ENCODE measurements at places on chromosomes 13 and 19.

GRCh38 chr13:44221657-44222056, 152.0 kb upstream of the SERP2 start:
- H3K27ac ChIP-seq: no peak overlapping the region
- H3K36me3 ChIP-seq: no peaks in the 10 kb centered on the region
- no peak overlapping the region for H3K4me3 ChIP-seq
- H3K27me3 ChIP-seq: peaks cover 16% of the 10 kb centered on the region

GRCh38 chr13:40433577-40433976, 232.9 kb downstream of the FOXO1 start:
- H3K27me3 ChIP-seq: no peaks in the 10 kb centered on the region
- H3K36me3 ChIP-seq: no peaks in the 10 kb centered on the region
- peak; percentile 71 for DNase-seq

- DNase-seq: no peak
- H3K27me3 ChIP-seq: no peaks in the 10 kb centered on the region
- H3K4me1 ChIP-seq: no peaks in the 10 kb centered on the region
- H3K27ac ChIP-seq: no peak overlapping the region
- no peak overlapping the region for H3K4me3 ChIP-seq
- no peaks in the 10 kb centered on the region for H3K36me3 ChIP-seq
Observed at GRCh38 chr19:30968210-30968609, 381.0 kb downstream of the TSHZ3 start.

- H3K4me3 ChIP-seq: peak within 1 kb of the TSS; percentile 66
- H3K27ac ChIP-seq: no peak within 1 kb of the TSS
- peaks cover 34% of the 10 kb centered on the region for H3K27me3 ChIP-seq
Observed at GRCh38 chr13:87671031-87671752, at the start of gene SLITRK5. SLITRK5 (plus strand) TSS chr13:87671371; CDS start chr13:87675389, 4,018 bp downstream.

- DNase-seq: no peak
- no peaks in the 10 kb centered on the region for H3K27me3 ChIP-seq
- H3K36me3 ChIP-seq: no peaks in the 10 kb centered on the region
- no peaks in the 10 kb centered on the region for H3K4me1 ChIP-seq
- H3K27ac ChIP-seq: no peak overlapping the region
Observed at GRCh38 chr13:89803839-89804238, 1543.6 kb upstream of the MIR17HG start.

GRCh38 chr19:14033946-14034345, 2.4 kb downstream of the IL27RA start:
- DNase-seq: no peak
- H3K4me1 ChIP-seq: peaks cover 26% of the 10 kb centered on the region
- H3K27ac ChIP-seq: peak overlapping the region; percentile 62

- H3K36me3 ChIP-seq: peaks cover 98% of the 10 kb centered on the region
- H3K27ac ChIP-seq: no peak overlapping the region
- peak; percentile 46 for DNase-seq
- peaks cover 2% of the 10 kb centered on the region for H3K4me1 ChIP-seq
- H3K4me3 ChIP-seq: no peak overlapping the region
- H3K27me3 ChIP-seq: no peaks in the 10 kb centered on the region
Observed at GRCh38 chr19:7078008-7078407, 8.5 kb downstream of the ZNF557 start.

DNA sequence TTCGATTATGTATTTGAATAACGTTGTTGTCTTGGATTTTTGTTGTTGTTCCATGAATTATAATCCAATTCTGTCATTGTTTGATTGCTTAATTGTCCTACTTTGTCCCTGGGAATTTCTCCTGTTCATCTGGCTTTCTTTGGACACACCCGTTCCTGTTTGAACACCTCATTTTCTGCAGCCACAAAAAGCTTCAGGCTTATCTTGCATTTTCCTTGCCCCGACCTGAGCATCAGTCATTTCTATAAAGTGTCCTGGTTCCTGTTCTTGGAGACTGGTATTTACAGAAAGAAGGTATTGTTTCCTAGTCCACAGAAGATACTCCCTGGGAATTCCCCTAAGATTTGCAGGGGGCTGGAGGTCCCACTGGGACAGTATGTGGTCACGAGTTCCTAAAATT, 731.8 kb upstream of the ARGLU1 start:
- no peak for DNase-seq
- no peaks in the 10 kb centered on the region for H3K36me3 ChIP-seq
- no peaks in the 10 kb centered on the region for H3K4me1 ChIP-seq
- H3K27me3 ChIP-seq: no peaks in the 10 kb centered on the region

- H3K36me3 ChIP-seq: no peaks in the 10 kb centered on the region
- H3K4me3 ChIP-seq: no peak overlapping the region
- H3K27ac ChIP-seq: no peak overlapping the region
- DNase-seq: no peak
- no peaks in the 10 kb centered on the region for H3K4me1 ChIP-seq
- peaks cover 45% of the 10 kb centered on the region for H3K27me3 ChIP-seq
Observed at GRCh38 chr19:46193678-46194077, 35.9 kb upstream of the IGFL1 start.

- no peaks in the 10 kb centered on the region for H3K36me3 ChIP-seq
- H3K4me3 ChIP-seq: no peak overlapping the region
- no peaks in the 10 kb centered on the region for H3K27me3 ChIP-seq
- peaks cover 8% of the 10 kb centered on the region for H3K4me1 ChIP-seq
- H3K27ac ChIP-seq: no peak overlapping the region
Observed at GRCh38 chr13:33172400-33172799, 113.2 kb downstream of the STARD13 start.

- no peaks in the 10 kb centered on the region for H3K36me3 ChIP-seq
- no peak overlapping the region for H3K4me3 ChIP-seq
- DNase-seq: no peak
- peaks cover 13% of the 10 kb centered on the region for H3K27me3 ChIP-seq
Observed at GRCh38 chr13:44257796-44258195, 115.8 kb upstream of the SERP2 start.

DNA sequence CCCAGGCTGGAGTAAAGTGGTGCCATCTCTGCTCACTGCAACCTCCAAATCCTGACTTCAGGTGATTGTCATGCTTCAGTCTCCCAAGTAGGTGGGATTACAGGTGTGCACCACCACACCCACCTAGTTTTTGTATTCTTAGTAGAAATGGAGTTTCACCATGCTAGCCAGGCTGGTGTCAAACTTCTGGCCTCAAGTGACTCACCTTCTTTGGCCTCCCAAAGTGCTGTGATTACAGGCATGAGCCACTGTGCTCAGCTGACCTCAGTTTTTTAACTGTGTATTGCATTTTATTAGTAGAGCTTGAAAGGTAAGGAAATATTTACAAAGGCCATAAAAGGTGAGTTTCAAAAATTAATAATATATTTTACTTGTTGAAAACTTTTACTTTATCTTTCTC, 2.3 kb downstream of the ZNF726 start:
- H3K27ac ChIP-seq: no peak overlapping the region
- no peak overlapping the region for H3K4me3 ChIP-seq
- no peaks in the 10 kb centered on the region for H3K27me3 ChIP-seq
- peaks cover 47% of the 10 kb centered on the region for H3K36me3 ChIP-seq
- peak; percentile 46 for DNase-seq

DNA sequence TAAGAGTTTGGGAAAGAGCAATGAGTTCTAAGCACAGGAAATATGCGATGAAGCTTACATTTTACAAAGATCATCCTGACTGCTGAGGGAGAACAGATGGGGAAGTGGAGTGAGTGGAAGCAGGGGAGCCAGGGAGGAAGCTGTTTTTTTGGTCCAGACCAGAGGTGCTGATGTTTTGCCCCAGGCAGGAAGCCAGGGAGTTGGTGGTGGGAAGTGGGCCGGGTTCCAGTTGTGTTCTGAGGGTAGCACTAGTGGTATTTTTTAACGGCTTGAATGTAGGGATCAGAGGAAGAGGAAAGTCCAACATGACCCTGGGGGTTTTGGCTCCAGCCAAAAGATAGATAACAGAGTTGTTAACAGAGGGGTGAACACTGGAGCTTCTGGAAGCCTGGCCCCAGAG, 20.7 kb upstream of the OLFM4 start:
- H3K4me1 ChIP-seq: no peaks in the 10 kb centered on the region
- no peak overlapping the region for H3K27ac ChIP-seq

DNA sequence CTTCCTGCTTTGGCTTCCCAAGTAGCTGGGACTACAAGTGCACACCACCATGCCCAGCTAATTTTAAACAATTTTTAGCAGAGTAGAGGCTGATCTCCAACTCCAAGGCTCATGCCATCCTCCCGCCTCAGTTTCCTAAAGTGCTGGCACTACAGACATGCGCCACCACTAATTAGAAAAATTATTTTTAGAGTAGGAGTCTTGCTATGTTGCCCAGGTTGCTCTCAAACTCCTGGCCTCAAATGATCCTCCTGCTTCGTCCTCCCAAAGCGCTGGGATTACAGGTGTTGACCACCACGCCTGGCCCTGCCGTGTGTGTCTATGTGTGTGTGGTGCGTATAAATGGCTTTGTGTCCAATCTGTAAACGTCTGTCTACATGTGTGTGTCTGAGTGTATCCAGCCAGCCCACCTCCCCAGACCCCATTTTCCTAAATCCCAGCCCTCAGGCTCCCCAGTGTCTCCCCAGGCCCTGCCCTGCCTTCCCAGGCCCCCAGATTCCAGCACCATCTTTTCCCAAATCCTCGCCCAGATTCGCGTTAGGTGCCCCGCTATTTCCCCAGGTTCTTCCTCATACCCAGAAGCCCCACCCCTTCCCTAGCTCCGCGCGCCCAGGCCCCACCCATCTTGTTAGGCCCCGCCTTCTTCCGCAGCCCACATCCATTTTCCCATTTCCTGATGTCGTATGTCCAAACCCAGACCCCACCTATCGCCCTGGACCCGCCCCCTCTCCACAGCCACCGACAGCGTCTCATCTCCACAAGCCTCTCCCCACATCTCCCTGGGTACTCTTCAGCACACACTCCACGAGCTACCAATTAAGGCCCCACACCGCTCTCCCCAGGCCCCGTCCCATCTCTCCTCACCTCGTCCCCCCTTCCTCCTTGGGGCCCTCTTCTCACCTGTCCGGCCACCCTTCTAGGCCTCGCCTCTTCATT, 24.9 kb downstream of the SLC8A2 start:
- H3K4me1 ChIP-seq: peaks cover 41% of the 10 kb centered on the region
- H3K4me3 ChIP-seq: peak overlapping the region; percentile 75
- no peaks in the 10 kb centered on the region for H3K36me3 ChIP-seq
- H3K27me3 ChIP-seq: peaks cover 72% of the 10 kb centered on the region

DNA sequence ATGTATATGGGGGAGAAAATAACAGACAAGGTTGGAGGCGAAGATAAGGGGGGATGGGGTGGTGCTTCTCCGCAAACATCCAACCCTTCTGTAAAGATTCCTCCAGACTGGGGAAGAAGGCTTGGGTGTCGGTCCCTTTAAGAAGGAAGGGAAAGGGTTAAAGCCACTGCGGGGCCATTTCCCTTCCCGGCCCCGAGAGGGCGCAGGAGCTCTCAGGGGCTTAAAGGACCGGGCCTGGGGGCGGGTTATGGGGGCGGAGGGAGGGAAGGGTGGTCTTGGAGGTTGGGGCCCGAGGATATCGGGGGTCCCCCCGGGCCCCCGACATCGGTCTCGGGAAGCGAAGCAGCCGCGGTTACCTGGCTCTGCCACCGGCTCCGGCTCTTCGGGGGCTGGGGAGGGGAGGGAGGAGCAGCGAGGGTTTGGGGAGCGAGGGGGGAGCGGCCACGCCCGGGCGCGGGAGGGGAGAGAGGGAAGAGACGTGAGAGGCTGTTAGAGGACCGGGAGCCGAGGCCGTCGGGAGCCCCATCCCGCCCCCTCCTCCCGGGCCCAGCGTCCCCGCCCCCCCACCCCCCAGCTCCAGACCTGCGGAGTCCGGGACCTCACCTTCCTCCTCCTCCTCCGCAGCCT, 2.8 kb downstream of the TNNT1 start:
- peak overlapping the region; percentile 30 for H3K4me3 ChIP-seq
- H3K27me3 ChIP-seq: peaks cover 42% of the 10 kb centered on the region
- H3K27ac ChIP-seq: no peak overlapping the region
- peak; percentile 79 for DNase-seq

GRCh38 chr13:113598481-113598880, 13.9 kb downstream of the TFDP1 start:
- H3K4me1 ChIP-seq: peaks cover 4% of the 10 kb centered on the region
- no peaks in the 10 kb centered on the region for H3K27me3 ChIP-seq

GRCh38 chr13:97233499-97233898, 11.4 kb downstream of the MBNL2 start:
- DNase-seq: no peak
- H3K27me3 ChIP-seq: no peaks in the 10 kb centered on the region
- H3K36me3 ChIP-seq: peaks cover 15% of the 10 kb centered on the region
- H3K4me1 ChIP-seq: peaks cover 17% of the 10 kb centered on the region

DNA sequence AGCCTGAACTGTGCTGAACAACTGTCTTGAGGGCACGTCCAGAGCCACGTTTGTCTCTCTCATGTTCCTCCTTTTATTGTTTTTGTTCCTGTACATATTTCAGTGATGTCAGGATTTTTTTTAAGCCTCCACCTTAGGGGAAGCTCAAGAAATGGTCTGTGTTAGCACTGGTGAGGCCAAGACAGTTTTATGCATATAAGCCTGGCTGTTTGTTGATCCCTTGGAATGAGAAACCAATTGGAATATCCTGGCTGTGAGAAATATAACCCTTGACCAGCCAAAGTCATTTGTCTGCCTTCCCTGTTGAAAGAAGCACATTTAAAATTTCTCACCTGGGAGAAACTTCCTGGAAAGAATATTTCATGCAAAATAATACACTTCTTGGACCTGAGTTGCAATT, 115.8 kb downstream of the DNAJC15 start:
- no peak for DNase-seq
- H3K27me3 ChIP-seq: peaks cover 27% of the 10 kb centered on the region
- H3K4me1 ChIP-seq: no peaks in the 10 kb centered on the region

GRCh38 chr19:34926685-34927375, at the start of gene ZNF30:
ZNF30 (plus strand) TSS chr19:34926903; CDS start chr19:34929948, 3,045 bp downstream.
- H3K4me1 ChIP-seq: peaks cover 8% of the 10 kb centered on the region
- peaks cover 2% of the 10 kb centered on the region for H3K27me3 ChIP-seq
- peak within 1 kb of the TSS; percentile 20 for H3K27ac ChIP-seq
- DNase-seq: peak; percentile 92
- H3K36me3 ChIP-seq: peaks cover 12% of the 10 kb centered on the region
- H3K4me3 ChIP-seq: peak within 1 kb of the TSS; percentile 90

DNA sequence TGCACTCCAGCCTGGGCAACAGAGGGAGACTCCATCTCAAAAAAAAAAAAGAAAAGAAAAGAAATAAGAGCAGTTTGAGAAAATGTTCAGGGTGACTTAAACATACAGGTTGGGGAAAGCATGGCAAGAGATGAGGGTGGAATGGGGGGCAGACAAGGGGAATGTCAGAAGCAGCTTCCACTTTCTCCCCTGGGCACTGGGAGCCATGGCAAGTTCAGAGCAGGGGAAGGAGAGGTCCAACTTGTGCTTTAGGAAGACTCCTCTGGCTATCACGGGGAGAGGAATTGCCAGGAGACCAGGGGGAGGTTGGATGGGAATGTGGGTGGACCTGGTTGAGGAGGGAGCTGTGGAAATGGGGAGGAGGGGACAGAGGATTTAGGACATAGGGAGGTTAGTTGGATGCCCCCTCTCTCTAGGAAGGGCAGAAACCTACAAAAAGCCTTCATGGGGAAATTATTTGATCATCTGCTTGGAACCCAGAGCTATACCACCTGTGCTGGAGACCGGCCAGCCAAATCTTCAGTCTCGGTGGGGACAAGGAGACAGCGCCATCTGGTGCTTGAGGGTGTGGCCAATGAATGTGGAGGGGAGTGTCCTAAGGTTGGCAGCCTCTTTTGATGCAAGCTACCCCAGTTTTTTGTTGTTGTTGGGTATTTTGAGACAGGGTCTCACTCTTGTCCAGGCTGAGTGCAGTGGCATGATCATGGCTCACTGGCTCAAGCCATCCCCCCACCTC, 7.3 kb upstream of the STRN4 start:
- no peaks in the 10 kb centered on the region for H3K27me3 ChIP-seq
- peak; percentile 92 for DNase-seq
- H3K4me3 ChIP-seq: no peak overlapping the region
- no peak overlapping the region for H3K27ac ChIP-seq

Data from activated CD4-positive, alpha-beta T cell treated with anti-CD3 and anti-CD28 coated beads, Interleukin-2, amount 10 ng/mL, durations not matched to agents 24 days and 14 days (primary cell).